ENCODE measurements at places on chromosomes 7 and 10. TPM values are rescaled to one million over a fixed set of nuclear protein-coding genes. Genes with fewer than 3 reads are reported as not detected.

GRCh38 chr7:132213583-132213982 is 362.7 kb downstream of the PLXNA4 start:
- no peaks in the 10 kb centered on the region for H3K4me1 ChIP-seq

- no peak for DNase-seq
- H3K27me3 ChIP-seq, result no peaks in the 10 kb centered on the region
- no peaks in the 10 kb centered on the region for H3K4me1 ChIP-seq
- H3K4me3 ChIP-seq, result no peak overlapping the region
These were observed 127.6 kb upstream of the RHOBTB1 start for GRCh38 chr10:61071580-61071979.

The DYDC2 gene
- not detected for polyA plus RNA-seq

DNA sequence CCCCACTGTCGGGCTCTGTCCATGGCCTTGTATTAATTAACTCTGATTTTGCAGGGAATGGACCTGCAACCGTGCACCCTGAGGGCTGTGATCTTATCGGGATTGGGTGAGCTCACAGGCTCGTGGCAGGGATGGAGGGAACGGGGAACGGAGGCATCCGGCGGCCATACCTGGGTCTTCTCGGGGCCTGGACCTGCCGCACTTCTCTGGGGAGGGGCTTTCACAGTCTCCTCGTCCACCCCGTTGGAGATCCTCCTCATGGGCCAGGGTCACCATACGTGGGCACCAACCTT is 57.5 kb upstream of the SHH start:
- no peak overlapping the region for H3K4me3 ChIP-seq
- no peak overlapping the region for H3K27ac ChIP-seq
- no peaks in the 10 kb centered on the region for H3K36me3 ChIP-seq
- H3K27me3 ChIP-seq, result peaks cover 3% of the 10 kb centered on the region
- no peaks in the 10 kb centered on the region for H3K4me1 ChIP-seq
- DNase-seq, result no peak

The TMEM225B gene
- 1.5 TPM for polyA plus RNA-seq

GRCh38 chr10:96341219-96342182 is 17.3 kb downstream of the OPALIN start:
- no peaks in the 10 kb centered on the region for H3K36me3 ChIP-seq
- H3K4me3 ChIP-seq, result no peak overlapping the region
- no peaks in the 10 kb centered on the region for H3K4me1 ChIP-seq
- DNase-seq, result no peak

DNA sequence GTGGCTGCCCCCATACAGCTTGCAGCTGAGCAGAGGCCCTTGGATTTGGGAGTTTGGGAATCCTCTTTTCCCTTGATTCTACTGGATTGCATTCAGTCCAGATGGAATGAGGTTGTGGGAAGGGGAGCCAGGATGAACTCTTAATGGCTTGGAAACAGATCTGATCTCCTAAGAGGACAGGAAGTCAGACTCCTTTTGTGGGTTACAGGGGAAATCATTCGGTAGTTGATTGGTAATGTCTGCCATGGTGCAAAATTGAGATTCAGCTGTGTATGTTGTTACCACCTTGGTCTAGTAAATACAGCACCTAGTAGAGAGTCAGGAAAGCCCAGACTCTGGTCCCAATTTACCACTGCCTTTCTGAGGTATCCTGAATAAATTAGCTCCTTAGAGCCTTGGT is 144.2 kb upstream of the TNRC18 start:
- H3K27me3 ChIP-seq, result peaks cover 5% of the 10 kb centered on the region
- H3K27ac ChIP-seq, result no peak overlapping the region
- H3K36me3 ChIP-seq, result no peaks in the 10 kb centered on the region
- H3K4me1 ChIP-seq, result peaks cover 26% of the 10 kb centered on the region

DNA sequence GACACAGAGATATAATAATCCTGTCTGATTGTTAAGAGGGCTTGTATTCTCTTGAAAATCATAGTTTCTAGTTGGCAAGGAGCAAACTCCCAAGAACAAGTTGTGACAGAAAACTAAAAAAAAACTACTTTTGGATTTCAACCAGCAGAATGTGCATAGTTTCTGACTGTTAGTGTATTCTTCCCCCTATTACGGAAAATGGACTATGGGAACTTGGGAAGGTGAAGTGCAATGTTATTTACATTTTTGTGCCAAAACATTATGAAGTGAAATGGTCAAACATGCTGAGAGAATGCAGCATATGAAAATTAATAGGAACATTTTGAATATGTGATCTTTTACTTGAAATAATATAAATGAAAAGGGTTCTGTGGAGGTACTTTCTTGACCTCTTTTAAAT is 660.8 kb downstream of the SUGCT start:
- no peak for DNase-seq
- no peaks in the 10 kb centered on the region for H3K27me3 ChIP-seq
- no peaks in the 10 kb centered on the region for H3K4me1 ChIP-seq
- no peak overlapping the region for H3K4me3 ChIP-seq
- no peak overlapping the region for H3K27ac ChIP-seq

DNA sequence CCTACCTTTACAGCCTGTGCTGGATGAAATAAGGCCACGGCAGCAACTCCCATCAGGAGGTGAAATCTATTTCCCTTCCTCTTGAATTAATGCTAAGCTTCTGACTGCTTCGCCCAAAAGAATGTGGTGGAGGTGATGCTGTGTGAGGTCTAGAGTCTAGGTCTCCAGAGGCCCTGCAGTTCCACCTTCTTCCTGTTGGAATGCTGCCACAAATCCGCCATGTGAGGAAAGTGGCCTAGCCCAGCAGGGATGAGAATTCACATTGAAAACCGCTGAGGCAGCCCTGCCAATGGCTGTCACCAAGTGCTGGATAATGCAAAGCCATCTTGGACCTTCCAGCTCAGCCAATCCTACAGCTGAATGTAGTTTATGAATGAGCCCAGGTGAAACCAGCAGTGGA is 28.0 kb downstream of the RHOBTB1 start:
- H3K27me3 ChIP-seq, result no peaks in the 10 kb centered on the region
- H3K4me3 ChIP-seq, result no peak overlapping the region
- DNase-seq, result no peak
- no peaks in the 10 kb centered on the region for H3K4me1 ChIP-seq
- H3K27ac ChIP-seq, result no peak overlapping the region

All from CD8-positive, alpha-beta memory T cell (primary cell).